ENCODE measurements at places on chromosomes 6 and 20. TPM values are rescaled to one million over a fixed set of nuclear protein-coding genes. Genes with fewer than 3 reads are reported as not detected.
A peak's percentile ranks its signal among the peaks of the same experiment; 100 is the strongest.

GRCh38 chr20:18443886-18444285 is 22.9 kb downstream of the DZANK1 start:
- DNase-seq, result no peak

GRCh38 chr6:18416341-18416679 is 29.2 kb downstream of the RNF144B start:
- no peak for DNase-seq

DNA sequence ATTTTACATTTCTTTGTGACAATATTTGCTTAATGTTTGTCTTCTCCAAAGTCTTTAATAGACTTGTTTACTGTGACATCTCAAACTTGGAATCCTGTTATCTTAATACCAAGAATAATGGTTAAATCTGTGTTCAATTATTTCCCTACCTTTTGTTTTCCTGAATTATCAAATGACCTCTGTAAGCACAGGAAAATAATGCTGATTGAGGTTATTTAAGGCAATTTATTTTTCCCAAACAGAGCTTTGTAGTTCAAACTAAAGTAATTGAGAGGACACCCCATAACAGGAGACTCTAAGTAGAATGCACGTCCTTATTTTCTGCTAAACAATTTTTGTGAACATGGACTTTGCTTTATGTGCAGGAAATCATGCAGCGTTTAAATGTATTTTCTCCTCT is 195.0 kb downstream of the BTBD3 start:
- no peak for DNase-seq

DNA sequence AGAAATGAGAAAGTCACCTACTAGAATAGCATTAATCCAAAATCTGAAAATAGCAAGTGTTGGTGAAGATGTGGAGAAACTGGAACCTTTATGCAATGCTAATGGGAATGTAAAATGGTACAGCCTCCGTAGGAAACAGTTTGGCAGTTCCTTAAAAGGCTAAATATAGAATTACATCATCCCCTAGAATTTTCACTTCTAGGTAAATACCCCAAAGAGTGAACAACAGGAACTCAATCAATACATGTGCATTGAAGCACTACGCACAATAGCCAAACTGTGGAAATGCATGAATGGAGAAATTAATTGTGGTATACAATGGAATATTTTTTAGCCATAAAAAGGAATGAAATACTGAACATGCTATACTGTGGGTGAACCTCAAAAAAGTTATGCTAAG is 982.0 kb upstream of the FLRT3 start:
- DNase-seq, result no peak

DNA sequence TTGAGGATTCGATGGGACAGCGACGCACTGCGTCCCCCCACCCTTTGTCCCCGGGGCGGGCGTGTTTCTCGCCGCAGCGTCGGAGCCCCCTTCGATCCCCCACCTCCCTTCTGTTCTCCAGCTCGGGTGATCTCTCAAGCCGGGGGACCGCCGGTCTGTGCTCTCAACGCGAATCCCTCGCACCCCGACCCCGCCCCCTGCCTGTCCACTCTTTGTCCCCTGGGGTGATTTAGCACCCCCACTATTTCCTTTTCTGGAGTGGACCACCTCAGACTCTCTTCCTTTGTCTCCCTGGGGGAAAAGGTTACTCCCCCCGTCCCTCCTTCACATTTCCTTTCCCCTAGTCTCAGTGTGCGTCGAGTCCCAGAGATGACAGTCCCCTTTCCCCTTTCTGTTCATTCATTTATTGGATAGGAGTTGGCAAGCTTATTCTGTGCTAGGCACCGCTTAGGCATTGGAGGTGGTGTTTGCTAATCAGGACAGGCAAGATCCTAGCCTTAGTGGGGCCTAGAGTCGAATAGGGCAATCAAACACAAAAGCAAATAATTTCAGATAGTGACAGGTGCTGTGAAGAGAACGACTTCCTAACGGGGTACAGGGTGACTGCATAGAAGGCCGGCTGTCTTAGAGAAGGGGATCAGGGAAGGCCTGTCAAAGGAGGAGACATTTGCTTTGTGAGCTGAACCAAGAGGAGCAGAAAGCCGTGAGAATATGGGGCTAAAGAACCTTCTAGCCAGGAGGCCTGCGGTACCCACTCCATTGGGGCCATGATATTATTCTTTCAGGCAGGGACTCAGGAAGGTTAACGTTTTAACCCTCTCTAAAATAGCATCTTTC is 741 bp downstream of the PTPN1 start:
- peak; percentile 27 for DNase-seq

DNA sequence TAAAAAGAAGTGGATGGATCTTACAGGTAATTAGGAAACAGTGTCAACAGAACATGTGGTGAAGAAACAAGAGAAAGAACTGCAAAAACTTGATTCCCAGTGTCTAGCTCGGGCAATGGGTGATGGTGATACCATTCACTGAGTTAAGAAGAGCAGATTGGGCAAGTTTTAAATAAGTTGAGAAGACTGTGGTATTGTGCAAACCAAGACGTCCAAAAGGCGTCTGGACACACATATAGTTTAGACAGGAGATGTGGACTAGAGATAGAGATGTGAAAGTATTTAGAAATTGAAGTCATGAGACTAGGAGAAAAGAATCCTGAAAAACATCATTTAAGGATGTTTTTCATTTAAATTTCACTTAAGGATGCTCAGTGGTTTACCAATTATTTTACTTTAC is 53.9 kb downstream of the CDK19 start:
- no peak for DNase-seq

DNA sequence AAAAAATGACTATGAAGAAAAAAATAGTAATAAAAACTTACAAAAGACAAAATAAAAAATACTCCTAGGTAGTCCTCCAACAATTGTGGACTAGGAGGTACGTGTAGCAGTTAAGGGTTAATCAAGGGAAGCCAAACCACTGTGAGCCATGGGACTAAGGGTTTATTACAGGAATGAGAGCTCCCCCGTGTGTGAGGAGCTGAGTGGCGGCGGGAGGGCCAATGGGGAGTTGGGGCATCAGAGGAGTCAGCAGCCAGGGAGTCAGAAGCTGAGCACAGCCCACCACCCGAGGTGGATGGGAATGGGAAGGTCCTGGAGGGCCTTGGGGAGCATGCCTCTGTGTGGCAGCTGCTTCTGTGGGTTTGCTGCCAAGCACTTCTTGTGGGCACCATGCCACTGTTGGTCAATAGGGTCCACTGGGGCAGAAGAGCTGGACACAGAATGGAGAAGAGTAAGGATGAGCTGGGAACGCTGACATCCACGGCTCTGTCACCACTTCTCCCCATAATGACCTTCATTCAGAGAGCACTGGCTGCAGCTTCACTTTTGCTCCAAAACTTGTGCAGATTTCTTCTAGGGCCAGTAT is 373.3 kb downstream of the CDKAL1 start:
- no peak for DNase-seq

DNA sequence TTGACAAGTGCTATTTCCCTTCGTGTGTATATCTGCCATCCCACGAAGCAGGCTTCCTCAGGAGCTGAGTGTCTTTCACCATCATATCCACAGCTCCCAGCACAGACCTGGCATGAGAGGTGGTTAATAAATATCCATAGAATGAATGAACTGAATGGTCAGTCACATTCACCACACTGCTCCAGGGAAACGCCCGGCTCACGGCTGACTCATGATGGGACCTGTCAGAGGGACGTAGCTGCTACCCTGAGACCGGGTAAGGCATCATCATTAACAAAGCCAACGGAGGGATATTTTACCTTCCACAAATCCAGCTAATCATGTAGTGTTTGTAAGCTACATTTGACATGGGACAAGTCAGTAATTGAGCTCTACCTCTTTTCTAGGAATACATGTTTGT is 12.5 kb downstream of the AGPAT4 start:
- no peak for DNase-seq

- peak; percentile 16 for DNase-seq
Measured at GRCh38 chr20:60224914-60225313, 266.7 kb downstream of the CDH26 start.

- DNase-seq, result no peak
Measured at GRCh38 chr6:170555305-170555704, 1.1 kb downstream of the TBP start.

GRCh38 chr6:143708889-143709288 is 31.1 kb downstream of the PHACTR2 start:
- DNase-seq, result no peak

DNA sequence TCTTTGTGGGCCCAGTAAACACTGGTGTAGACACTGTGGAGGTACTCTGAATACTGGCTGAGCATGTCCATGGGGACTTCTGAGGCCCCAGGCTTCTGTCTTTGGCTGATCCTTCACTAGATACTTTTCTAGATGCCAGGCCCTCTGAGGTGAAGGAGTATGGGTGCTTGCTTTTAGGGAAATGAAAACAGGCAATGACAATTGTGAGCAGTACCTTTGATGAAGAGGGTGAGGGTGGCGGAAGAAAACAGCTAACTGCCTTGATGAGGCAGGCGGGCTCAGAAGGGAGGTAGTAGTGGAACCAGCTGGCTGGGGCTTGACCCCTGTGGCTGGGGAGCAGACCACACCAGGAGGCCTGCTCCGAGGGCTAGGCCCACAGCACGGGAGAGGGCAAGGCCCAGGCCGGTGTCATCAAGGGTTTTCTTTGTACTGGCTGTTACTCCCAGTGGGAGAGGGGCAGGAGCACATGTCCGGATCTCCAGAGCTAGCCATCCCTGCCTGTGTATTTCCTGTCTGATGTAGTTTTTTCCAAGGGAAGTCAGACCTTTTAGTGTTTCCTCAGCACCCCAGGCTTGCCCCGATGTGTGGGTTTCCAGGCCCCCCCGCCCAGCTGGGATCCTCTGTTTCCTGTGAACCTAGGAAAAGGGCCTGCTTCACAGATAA is 3.9 kb downstream of the PLCG1 start:
- no peak for DNase-seq

- DNase-seq, result no peak
Measured at GRCh38 chr6:159099276-159099675, 54.5 kb upstream of the TAGAP start.

DNA sequence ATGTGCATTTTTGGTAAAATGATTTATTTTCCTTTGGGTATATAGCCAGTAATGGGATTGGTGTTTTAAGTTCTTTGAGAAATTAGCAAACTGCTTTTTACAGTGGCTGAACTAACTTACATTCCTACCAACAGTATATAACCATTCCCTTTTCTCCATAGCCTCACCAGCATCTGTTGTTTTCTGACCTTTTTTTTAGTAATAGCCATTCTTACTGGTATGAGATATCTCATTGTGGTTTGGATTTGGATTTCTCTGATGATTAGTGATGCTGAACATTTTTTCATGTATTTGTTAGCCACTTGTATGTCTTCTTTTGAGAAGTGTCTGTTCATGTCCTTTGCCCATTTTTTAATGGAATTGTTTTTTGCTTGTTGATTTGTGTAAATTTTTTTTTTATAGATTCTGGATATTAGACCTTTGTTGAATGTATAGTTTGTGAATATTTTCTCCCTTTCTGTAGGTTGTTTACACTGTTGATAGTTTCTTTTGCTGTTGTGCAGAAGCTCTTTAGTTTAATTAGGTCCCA is 42.3 kb downstream of the STK4 start:
- DNase-seq, result no peak

GRCh38 chr6:72941751-72942150 is 283.5 kb downstream of the KHDC1L start:
- no peak for DNase-seq

DNA sequence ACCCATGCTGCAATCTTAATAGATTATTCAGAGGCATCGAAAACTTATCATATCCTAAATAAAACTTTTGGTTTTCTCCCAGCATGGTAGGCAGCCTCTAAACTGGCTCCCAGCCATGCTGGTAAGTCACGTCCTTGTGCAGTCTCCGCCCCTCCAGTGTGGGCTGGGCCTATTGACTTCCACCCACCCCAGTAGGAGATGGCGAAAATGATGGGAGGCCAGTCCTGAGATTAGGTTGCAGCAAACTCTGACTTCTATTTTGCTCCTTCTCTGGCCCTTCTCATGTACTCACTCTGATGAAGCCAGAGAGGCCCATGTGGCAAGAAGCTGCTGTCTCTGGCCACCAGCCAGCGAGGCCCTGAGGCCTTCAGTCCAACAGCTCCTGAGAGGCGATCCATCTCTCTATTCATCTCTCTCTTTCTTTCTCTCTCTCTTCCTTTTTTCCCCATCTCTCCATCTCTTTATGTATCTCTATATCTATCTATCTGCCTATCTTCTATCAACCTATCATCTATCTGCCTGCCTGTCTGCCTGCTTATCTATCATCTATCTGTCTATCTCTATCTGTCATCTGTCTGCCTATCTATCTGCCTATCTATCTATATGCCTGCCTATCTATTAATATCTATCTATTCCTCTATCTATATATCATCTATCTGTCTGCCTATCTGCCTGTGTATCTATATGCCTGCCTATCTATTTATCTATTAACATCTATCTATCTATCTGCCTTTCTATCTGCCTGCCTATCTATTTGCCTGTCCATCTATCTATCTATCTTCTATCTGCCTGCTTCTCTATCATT is 52.7 kb upstream of the STX16 start:
- DNase-seq, result no peak

Gene SRMS
- total RNA-seq, result not detected

Gene EEF1A1
- 17,769 TPM for total RNA-seq

Gene CD83
- total RNA-seq, result 0.83 TPM

Gene SYCP2L
- total RNA-seq, result not detected

All from mammary epithelial cell (primary cell).